ENCODE measurements at places on chromosomes 2 and 18.

- no peak for DNase-seq
Measured at GRCh38 chr2:2938481-2938880, 439.1 kb downstream of the EIPR1 start.

DNA sequence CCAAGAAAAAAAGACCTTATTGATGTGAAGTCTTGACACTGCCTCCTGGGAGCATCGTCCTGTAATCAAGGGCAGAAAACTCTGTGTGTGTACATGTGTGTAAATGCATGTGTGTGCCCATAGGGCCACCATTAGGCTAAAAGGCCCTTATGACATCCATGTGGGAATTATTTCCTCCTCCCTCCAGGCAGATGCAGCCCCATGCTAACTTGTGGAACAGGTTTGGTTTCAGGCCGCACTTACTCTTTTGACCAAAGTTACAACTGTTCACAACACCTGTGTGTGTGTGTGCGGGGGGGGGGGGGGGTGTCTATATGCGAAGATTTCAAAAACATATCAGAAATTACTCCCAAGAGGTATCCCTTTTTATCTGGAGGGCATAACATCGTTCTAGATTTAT lies 87.4 kb upstream of the SLC14A2 start:
- no peak for DNase-seq

GRCh38 chr2:169143998-169144397 lies 74.6 kb downstream of the DHRS9 start:
- no peak for DNase-seq

DNA sequence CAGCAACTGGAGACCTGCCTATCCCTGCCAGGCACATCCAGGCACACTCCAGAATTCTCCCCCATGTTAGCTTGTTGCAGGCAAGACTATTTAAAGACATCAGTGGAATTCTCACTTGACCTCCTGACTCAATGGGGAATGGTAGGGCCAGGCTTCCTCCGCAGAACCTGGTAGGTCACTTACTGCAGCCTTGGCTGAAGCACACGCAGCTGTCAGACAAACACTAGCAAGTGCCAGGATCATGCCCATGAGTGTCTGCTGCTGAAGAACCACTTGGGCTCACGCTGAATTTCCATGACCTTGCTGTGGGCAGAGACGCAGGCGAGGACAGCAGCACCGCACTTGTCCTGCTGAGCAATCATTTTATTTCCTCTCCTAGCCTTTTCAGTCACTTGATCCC lies 3.2 kb downstream of the LRRC30 start:
- no peak for DNase-seq

GRCh38 chr2:139669675-139670074 lies 889.5 kb upstream of the NXPH2 start:
- no peak for DNase-seq

Measured in activated CD4-positive, alpha-beta T cell treated with anti-CD3 and anti-CD28 coated beads for 24 hours (primary cell).